ENCODE measurements at places on chromosomes 4 and X.

- DNase-seq, result no peak
Observed at GRCh38 chr4:165101641-165102040, 11.0 kb downstream of the TMEM192 start.

GRCh38 chrX:75603833-75604232 is 81.0 kb upstream of the ZDHHC15 start:
- peak; percentile 29 for DNase-seq

- peak; percentile 13 for DNase-seq
Observed at GRCh38 chrX:30618160-30618765, 35.0 kb upstream of the GK start.

DNA sequence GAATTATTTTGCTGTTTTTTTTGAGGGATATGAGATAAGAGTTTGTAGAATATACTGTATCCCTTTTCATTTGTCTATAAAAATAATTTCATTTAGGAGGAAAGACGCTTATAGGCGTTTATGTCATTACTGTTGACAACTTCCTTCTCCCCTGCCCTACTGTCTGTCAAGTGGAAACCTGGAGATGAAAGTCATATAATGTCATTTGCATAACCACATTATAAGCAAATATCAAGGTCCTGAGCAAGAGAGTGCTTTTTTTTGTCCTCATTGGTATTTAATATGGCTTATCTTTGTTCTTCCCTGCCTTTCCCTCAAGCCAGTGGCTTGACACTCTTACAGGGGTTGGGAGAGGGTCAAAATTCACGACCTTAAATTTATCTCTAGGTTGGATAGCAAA is 55.8 kb downstream of the LRP2BP start:
- DNase-seq, result no peak

GRCh38 chr4:100184787-100185186 is 5.5 kb downstream of the DDIT4L start:
- DNase-seq, result no peak

DNA sequence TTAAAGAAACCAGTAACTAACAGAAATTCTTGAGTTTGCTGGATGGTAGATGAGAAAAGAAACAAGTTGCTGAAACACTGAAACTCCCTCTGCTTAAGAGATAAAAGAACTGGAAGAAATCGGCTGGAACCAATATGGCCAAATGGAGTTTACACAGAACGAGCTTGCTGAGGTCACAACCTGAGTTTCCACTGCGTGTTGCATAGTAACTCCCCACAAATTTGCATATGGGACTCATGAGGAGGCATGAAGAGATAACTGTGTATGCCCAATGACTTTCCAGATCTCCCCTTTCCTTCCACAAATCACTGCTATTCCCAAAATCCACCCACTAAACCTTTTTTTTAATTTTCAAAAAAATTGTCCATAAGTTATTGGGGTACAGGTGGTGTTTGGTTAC is 10.2 kb upstream of the SMR3B start:
- DNase-seq, result no peak

DNA sequence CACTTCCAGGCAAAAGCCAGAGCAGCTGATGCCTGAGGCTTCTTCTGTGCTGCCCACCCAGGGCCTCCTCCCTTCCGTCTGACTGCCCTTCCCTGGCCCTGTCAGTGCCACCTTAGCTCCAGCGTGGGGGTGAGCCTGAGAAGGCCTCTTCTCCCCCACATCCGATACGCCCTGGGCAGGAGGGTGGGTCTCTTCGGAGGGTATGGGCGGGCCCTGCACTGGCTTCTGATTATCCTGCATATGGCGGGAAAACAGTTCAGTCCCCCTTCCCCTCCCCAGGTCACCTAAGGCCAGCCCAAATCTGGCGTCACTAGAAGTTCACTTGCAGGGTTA is 256.7 kb downstream of the FBXW7 start:
- no peak for DNase-seq

- no peak for DNase-seq
Observed at GRCh38 chr4:7268941-7269340, 76.6 kb downstream of the SORCS2 start.

- DNase-seq, result peak; percentile 92
Observed at GRCh38 chr4:139419388-139419914, 34.5 kb upstream of the RAB33B start.

- no peak for DNase-seq
Observed at GRCh38 chrX:747176-747575, 116.6 kb downstream of the SHOX start.
